ENCODE measurements at places on chromosomes 12 and 14.
A peak's percentile ranks its signal among the peaks of the same experiment; 100 is the strongest.

- peak; percentile 18 for DNase-seq
These were observed 2.9 kb downstream of the PHLDA1 start for GRCh38 chr12:76028571-76029277.

GRCh38 chr12:19382111-19382526, 57.2 kb upstream of the AEBP2 start:
- DNase-seq = peak; percentile 70

- peak; percentile 5 for DNase-seq
These were observed 48.0 kb upstream of the RIMBP2 start for GRCh38 chr12:130764073-130764472.

DNA sequence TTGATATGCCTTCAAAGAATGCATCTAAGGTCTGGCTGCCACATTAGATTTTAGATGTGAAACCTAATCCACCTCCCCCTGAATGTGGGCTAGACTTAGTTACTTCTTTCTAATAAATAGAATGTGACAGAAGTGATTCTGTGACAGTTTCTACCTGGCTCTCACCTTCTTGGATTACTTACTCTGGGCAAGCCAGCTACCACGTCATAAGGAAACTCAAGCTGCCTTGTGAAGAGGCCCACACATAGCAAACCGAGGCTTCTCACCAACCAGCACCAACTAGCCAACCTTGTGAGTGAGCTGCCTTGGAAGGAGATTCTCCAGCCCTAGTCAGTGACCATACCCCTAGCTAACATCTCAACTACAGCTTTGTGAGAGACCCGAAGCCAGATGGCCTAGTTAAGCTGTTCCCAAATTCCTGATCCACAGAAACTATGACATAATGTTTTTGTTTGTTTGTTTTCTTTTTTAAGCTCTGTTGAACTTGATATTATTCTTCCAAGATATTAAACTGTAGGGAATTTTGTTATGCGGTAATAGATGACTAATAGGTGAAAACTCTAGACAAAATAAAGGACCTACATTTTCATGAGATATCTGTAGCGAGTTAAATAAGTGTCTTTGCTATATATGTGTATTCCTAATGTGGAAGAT, 6.2 kb downstream of the GPR19 start:
- no peak for DNase-seq

GRCh38 chr12:67649570-67650387, 1.2 kb downstream of the DYRK2 start:
- DNase-seq = peak; percentile 15

DNA sequence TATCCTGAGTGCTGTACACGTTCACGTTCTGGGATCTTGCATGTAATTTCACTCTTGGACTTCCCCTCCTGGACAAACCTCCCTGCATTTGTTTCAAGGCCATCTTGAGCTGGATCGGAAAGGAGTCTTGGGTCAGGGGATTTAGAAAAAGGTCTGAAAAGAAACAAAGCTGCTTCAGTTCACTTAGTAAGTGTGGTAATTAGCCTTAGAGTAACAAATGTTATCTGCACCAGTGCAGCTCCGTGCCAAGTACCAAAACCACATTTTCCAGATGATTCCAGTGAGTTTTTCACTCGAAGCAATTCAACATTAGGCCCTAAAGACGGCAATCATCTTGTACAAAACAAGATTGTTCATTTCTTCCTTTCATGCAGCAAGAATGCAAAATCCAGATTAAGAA, 39.4 kb upstream of the ATXN2 start:
- peak; percentile 15 for DNase-seq

- DNase-seq = peak; percentile 61
These were observed 38.7 kb upstream of the CRY1 start for GRCh38 chr12:107131832-107132616.

DNA sequence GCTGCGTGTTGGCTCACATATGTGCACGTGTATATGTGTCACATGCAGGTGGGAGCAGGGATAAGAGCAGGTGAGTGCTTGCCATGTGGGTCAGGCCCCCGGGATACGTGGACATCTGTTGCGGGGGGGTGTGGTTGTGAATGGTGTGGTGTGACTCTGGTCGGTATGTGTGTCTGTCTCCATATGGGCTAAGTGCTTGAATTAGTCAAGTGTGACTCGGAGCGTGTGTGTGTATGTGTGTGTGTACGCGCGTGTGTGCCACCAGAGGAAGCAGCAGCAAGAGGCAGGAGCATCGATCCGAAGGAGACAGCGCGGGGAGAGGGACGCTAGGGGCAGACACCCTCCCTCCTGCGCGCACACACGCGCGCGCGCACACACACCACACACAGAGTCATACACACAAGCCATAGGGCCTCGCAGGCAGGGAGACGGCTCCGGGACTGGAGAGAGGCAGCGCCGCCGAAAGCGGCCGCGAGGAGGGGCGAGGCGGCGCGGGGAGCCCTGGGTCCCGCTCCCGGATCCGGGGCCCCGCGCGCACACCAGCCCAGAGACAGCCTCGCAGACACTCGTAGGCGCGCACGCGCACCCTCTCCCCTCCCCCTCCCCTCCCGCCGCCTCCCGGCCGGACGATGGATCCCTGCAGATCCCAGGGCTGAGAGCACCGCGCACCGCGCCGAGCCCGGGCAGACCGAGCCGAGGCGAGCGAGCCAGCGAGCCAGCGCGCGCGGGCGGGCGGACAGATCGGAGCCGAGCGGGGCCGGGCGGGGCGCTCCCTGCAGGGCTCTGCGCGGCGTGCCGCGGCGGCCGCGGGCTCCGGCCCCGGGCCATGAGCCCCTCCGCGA, at the start of gene ASIC1:
Gene ASIC1 (plus strand): TSS at position 597 of the 842 bp plus-strand sequence. CDS start 1,171 bp downstream, outside the sequence.
- DNase-seq = peak; percentile 63

DNA sequence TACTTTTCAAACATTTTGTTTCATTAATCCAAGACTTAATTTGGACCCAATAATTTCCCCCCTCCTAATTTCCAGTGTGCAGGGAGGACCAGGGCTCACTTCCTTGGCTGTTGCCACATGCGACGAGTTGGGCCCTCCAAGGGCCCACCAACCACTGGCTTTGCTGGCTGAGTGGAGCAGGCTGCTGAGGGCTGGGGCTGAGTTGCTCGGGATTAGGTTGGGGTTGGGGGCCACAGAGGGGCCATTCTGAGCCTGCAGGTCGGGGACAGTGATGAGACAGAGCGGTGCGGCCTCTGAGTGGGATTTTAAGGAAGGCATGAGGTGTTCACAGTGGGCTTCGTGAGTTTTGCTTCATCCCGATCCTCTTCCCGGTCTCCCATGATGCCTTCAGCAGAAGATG, 6.1 kb upstream of the TRAF3 start:
- DNase-seq = no peak

DNA sequence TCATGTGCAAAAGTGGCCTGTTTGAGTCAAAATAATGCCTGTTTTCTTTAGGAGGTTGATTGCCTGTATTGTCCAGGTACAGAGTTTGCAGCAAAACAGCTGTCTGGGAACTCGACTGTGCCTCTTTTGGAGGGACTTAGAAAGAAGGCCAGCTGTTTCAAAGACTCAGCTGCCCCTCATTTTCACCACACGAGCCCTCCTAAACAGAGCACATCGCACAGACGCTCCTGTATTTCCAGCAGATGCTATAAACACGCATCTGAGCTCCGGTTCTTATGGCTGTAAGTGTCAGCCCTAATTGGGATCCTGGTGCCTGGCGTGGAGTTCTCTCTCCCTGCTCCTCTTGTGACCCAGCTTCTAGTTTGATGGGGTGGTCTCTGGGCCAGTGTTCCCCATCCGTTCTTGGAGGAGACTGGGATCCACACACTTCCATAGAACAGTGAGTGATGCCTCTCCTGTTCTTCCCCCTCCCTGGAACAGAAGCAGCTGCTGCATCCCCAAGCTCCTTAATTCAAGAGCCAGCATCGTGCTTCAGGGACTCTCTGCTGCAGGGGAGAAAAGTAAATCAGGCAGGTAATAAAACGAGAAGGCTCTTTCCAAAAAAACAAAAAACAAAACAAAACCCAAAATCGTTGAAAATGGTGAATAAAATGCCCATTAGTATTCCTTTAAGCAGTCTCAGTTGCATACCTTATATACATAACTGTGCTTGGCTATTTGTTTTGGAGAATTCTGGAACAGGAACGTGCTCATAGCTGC, 269.0 kb downstream of the SLC15A4 start:
- DNase-seq = no peak

DNA sequence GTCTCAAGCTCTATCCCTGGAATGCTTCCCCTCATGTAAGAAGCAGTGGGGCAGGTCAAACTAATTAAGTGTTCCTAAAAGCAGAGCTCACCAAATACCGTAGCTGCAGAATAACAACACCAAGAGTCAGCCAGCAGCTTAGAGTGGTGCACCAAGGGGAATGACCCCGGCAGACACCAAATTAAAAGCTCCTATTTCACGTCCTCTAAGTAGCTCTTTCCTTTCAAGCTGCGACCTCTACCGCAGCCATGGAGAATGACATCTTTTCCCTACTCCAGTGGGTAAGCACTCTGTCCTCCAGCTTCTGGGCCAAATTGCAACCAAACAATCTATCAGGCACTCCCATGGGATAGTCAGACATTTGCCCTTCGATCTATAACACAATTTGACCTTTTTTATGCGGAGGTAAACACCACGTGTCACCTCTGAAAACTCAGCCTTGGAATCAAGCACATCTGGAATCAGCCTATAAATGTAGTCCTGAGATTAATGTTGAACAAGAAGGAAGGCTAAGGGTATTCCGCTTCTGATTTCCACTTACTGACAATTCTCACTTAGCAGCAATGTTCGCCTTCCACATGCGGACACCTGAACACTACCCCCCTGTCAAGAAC, 67.6 kb upstream of the CDKN3 start:
- peak; percentile 66 for DNase-seq

Data from AG10803 (cell line).